ENCODE measurements at places on chromosomes 5 and 9.

GRCh38 chr9:102225841-102226441 lies 487.5 kb upstream of the GRIN3A start:
- no peak for DNase-seq

GRCh38 chr9:23322392-23322791 lies 503.6 kb downstream of the ELAVL2 start:
- DNase-seq, result no peak

DNA sequence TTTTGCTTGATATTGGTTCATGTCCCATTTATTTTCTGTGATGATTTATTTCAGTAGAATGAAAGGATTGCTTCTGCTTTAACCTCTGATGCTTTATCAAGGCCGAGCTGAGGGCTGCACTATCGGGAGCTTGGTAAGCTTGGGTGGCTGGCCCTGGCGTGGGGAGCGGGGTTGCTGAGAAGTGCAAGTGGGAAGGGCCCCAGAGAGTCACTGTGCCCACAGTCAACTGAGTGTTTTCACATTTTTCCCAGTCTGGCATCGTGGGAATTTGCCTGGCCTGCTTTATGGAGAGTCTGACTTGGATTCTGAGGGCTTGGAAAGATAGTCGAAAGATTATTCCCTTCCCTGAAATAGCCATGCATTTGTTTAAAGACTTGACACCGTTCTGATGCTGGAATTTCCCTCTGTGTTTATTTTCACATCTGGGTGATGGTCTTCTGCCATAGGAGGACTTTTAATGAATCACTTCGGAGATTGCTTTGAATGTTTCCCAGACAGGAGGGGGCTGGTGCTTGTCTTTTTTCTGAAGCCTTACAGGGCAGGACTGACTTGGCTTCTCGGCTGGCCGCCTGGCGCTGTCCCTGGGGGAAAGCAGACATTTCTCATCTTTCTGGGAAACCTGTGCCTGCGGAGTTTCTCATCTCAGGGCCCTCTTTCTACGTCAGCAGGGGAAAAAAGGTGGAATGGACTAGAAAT lies 139.0 kb downstream of the BOD1 start:
- no peak for DNase-seq

- DNase-seq, result no peak
These were observed 601.0 kb upstream of the ACO1 start for GRCh38 chr9:31783491-31783890.

DNA sequence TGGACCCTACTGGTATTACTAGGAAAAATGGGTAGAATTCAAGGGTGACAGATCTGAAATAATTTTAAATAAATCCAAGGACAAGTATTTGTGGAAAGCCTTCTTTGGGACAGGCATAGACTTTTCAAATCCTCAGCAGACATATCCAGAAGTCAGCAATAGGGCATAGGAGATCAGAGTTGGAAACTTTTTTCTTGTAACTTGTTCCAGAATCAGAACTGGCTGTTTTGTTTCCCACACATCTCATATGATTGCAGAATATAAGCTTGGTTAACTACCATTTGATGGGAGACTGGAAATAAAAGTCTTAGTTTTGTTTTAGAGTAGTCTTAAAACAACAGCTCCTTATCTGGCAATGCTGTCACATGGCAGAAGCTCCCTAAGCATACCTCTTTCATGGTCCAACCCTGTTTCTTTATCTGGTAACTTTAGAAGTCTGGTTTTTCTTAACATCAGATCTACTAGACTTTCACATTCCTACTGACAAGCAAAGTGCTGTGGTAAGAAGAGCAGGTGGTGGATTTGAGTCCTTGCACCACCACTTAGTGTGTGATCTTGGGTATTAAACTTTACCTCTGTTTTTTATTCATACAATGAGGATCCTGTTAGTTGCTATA lies 25.1 kb downstream of the XRCC4 start:
- DNase-seq, result no peak

GRCh38 chr5:78927657-78928282 lies 57.3 kb downstream of the ARSB start:
- DNase-seq, result no peak

DNA sequence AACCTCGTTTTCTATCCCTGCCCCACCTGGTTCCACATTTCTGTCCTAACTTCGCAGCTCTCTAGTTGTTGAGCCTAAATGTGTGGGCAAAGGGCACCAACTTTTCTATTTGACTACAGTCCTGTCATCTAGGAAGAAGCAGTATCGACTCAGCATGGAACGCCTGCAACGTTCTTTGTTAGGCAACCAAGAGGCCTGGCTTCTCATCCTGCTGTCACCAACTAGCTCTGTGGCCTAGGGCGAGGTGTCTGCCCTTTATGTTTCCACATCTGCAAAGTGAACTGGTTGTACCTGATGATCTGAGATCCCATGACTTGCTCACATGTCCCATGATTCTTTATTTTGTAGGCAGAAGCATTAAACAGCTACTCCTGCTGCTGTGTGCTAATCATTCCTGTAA lies 248.9 kb downstream of the ADAMTSL1 start:
- DNase-seq, result no peak
